ENCODE measurements at places on chromosomes 1 and 21.

DNA sequence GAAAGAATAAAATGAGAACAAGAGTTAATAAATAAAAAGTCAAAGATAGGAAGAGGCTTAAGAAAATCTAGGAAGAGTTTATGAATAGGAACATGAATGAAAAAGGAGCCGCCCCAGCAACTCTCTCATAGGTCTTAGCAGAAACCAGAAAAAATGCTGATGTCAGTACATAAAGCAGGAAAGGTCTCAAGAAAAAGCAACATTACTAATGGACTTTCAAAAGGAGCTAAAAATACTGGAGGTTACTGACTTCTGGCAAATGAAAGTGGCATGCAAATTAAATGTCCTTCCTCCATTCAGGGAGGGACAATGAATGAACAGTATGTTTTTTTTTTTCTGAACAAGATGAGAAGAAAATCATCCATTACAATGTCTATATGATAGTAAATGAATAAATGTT is 387.6 kb downstream of the BRINP2 start:
- DNase-seq, result no peak

DNA sequence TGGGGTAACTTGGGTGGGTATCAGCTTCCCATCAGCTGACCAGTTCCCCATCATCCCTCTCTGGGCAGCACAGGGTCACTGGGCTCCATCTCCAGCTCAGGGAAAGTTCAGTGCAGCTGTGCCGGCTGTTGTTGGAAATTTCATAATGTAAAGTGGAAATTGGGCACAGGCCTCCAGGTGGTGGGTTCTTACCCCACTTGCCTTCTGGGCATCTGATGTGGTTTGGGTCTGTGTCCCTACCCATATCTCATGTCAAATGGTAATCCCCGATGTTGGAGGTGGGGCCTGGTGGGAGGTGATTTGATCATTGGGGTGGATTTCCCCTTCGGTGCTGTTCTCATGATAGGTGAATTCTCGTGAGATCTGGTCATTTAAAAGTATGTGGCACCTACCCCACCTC is 59.7 kb upstream of the PSEN2 start:
- DNase-seq, result no peak

DNA sequence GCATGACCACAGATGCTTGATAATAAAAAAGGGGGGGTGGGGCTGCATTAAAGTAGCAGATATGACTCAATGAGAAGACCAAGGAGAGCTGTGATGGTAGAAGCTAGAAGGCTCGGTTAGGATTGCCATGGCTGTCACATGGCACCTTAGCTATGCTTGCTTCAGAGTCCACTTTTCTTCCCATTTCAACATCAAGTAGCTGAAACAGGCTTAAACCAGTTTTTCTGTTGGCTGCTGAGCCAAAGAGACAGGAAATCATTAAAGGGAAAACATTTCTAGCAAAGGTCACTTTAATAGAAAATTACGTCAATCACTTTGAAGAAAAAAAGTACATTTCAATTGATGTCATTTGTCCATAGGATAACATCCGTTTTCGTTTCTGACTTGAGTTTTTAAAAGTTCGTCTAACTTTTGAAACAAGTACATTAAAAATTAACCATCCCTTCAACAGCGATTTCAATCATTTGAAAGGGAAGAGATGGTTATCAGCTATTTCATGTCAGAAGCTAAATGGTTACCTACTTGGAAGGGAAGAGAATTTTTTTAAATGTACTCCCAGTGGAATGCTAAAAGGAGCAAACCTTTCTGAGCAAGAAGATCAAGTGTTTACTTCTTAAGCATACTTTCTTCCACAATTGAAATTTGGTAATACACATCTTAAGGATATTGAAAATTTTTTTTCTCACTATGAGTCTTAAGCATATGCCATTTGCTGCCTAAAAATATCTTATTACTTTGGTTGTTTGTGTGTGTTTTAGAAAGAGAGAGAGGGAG is 488.1 kb upstream of the PRMT6 start:
- DNase-seq, result no peak

DNA sequence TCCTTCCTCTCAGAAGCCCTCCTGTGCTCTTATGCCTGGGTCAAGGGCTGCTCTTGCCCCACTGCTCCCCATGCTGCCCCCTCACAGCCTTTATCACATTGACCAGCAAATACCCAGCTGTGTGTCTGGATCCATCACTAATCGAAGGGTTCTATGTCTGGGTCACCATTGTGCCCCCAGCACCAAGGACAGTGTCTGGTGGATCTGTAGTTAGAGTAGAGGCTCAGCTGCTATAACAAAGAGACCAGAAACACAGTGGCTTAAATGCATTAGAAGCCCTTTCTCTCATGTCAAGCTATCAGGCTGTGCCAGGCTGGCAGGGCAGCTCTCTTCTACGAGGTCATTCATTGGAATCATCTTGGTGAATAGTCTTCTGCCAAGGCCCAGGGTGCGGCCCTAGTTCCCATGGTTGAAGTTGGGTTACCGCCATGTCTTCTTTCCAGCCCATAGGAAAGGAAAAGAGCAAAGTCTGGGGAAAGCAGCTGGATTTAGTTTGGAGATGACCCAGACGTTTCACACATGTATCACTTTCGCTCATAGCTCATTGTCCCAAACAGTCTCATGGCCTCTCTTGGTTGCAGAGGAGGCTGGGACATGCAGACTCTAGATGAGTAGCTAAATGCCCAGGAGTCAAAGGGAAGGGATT is 32.2 kb downstream of the STUM start:
- DNase-seq, result no peak

- DNase-seq, result no peak
These were observed 1208.7 kb downstream of the BRINP3 start for GRCh38 chr1:189269011-189269410.

DNA sequence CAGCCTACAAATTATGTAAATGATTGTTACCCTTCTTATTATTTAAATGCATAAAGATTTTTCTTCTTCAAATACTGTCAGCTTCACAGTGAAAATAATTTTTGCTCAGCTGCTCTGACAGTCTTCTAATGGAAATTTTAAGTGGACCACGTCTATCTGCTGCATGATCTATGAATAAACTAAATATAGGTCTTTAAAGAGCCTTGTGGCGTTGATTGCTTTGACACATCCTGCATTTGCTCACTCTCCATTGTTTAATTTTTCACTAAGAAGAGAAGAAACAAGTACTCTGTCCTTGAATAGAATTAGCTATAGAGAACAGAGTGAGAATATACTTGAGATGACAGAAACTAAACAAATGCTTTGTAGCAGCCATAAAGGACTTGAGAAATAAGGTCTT is 826.1 kb downstream of the MRPL39 start:
- DNase-seq, result no peak

GRCh38 chr1:107359472-107360241 is 218.8 kb downstream of the NTNG1 start:
- DNase-seq, result no peak

DNA sequence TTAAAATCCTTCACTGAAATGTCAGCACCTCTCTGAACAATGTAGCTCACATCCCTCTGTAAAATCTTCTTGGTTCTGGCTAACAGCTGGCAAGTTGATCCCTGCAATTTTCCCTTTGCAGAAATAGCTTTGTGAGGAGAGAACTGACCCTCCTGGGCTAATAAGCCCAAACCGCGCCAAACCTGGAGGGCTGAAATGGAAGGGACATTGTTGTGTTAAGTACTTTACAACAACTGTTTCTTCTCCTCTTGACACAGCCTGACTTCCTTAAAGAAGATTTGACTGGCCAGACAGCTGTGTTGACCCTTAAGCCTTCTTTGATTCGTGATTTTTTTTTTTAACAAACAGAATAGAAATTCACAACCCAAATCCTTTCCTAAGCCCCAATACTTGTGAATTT is 5.7 kb downstream of the LMX1A start:
- DNase-seq, result no peak

DNA sequence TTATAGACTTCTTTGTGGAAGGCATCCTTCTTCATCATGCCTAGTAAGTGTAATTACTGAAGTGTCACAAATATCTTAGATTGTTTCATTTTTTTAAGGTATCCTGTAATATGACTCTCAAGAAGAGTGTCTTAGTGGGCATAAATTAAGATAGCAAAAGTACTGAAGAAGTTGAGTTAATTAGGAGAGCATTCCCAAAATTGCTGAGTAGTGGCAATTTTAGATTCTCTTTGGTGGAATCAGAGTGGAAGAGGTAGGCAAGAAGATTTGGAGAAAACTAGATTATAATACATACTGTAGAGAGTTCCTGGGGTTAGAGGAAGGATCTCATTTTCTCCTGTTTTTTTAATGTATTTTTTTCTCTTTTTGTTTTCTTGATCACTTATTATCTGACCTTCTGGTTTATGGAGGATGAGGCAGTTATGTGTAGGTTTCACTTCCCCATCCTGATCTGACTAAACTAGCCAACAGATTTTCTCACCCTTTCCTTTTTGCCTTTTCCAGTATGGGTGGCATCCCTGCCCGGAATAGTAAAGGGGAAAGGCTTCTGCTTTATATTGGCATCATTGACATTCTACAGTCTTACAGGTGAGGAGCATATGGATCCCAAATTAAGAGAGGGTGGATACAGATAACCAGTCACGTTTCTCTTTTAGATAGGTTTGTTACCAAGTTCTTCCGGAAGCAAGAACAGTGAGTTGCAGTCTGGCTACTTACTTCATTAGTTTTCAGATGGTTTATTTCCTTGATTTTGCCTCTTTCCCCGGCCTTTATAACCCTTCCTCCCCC is 16.7 kb upstream of the PSMD4 start:
- no peak for DNase-seq

- peak; percentile 47 for DNase-seq
These were observed 37.2 kb upstream of the ETS2 start for GRCh38 chr21:38768471-38769063.

DNA sequence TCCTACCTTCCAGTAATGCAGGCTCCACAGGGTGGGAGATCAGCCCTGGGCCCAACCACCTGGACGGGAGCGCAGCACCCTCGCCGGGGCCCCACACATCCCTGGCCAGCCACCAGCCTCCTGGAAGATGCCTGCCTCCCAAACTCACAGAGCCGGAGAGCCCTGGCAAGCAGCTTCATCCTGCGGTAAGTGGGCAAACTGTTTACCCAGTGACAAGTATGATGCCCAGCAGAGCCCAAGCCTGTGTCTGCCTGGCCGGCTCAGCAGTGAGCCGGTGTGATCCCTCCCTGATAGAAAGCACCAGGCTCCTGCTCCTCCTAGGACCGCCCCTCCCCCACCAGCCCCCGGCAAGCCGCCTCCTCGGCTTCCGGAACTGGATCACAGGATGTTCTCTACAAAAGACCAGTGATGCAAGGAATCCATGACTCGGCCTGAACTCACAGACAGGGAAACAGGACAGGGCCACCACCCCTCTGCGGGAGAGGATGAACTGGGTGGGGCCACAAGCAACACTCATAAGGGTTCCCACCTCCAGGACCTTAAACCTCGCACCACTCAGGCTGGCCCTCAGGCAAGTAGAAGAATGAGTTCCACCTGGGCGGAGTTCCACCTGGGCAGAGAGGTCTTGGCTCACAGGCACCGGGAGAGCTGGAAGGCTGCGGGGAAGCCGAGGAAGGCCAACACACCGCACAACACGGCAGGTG is 7.9 kb downstream of the ACOT7 start:
- no peak for DNase-seq
